ENCODE measurements at places on chromosomes 12 and 14.

GRCh38 chr12:8951744-8952143 lies 2.3 kb upstream of the M6PR start:
- DNase-seq = no peak

DNA sequence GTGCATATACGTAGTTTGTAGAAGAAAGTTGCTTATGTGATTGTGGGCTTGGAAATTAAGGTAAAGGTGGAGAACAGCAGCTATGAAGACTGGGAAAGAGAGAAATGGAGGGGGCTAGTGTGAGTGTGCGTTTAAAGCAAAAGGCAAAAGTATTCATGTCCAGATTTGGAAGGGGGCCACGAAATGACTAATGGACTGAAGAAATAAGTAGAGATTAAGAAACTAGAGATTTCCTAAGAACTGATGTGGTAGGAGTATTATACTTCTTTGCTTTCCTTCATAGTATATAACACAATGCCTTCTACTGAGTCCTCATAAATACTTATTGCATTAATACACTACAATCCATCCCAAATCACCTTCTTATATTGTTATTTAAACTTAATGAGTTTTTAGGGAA lies 298.6 kb upstream of the NOVA1 start:
- no peak for DNase-seq

GRCh38 chr12:39012870-39013269 lies 107.5 kb upstream of the CPNE8 start:
- no peak for DNase-seq

- DNase-seq = no peak
Measured at GRCh38 chr12:98869886-98870503, 224.9 kb downstream of the APAF1 start.

DNA sequence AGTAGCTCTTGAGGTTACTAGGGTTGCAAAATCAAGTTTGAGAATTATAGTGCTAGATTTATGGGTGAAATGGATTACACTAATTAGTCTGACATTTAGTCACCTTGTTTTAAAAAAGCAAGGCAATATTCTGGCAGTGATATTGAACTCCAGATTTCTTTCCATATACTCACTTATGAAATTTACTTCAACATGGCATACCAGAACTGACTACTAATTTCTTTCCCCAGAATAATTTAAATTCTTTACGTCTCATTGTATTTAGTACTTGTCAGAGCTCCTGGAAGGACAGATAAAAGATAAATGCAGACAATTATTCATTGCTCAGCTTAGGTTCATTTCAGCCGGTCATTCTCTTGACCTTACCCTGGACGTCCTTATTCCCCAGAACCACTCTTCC lies 24.3 kb downstream of the EMP1 start:
- DNase-seq = no peak

GRCh38 chr12:12724421-12725085 lies 7.4 kb downstream of the CDKN1B start:
- no peak for DNase-seq

All from activated CD4-positive, alpha-beta T cell treated with anti-CD3 and anti-CD28 coated beads, Interleukin-2, amount 50 U/mL, for 16 hours (primary cell).